H1 (cell line): ENCODE measurements at places on chromosomes 2 and 18. TPM values are rescaled to one million over a fixed set of nuclear protein-coding genes. Genes with fewer than 3 reads are reported as not detected.

The TFCP2L1 gene
- 3.2 and 3.8 TPM in 2 replicates for total RNA-seq

The PSD4 gene
- 1.2 and 1.3 TPM in 2 replicates for total RNA-seq

The MDH1B gene
- 2.1 and 2.7 TPM in 2 replicates for total RNA-seq

The SCG2 gene
- 0.77 and 1.0 TPM in 2 replicates for total RNA-seq

The HOXD12 gene
- not detected in 2 replicates for total RNA-seq

The CHST9 gene
- 24.3 and 25.3 TPM in 2 replicates for total RNA-seq

The MRPL30 gene
- 43.4 and 46.2 TPM in 2 replicates for total RNA-seq

DNA sequence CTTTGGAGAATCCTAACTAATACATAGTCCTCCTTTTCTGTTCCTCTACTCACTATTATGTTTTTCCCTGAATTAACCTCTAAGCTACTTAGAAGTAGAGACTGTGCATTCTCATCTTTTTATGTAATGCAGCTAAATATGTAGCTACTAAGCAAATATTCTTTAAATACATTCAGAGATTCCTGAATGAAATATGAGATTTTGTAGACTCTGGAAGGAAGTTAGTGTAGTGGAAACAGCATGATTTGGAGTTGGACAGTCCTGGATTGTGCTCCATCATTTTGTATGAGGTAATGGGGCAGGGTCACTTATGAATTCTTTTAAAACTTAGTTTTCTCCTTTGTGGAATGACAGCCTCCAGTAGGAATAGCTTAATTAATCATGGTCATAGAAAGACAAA lies 24.7 kb upstream of the NT5C1B start:
- no peak overlapping the region for H3K27ac ChIP-seq
- H3K36me3 ChIP-seq = no peaks in the 10 kb centered on the region
- DNase-seq = no peak
- no peaks in the 10 kb centered on the region for H3K27me3 ChIP-seq
- no peaks in the 10 kb centered on the region for H3K4me1 ChIP-seq

GRCh38 chr2:1705557-1706076 lies 38.7 kb downstream of the PXDN start:
- no peak for DNase-seq
- no peaks in the 10 kb centered on the region for H3K27me3 ChIP-seq
- no peaks in the 10 kb centered on the region for H3K36me3 ChIP-seq
- no peak overlapping the region for H3K27ac ChIP-seq

GRCh38 chr2:98496750-98497493 lies 52.3 kb downstream of the INPP4A start:
- H3K27ac ChIP-seq = no peak overlapping the region
- H3K27me3 ChIP-seq = no peaks in the 10 kb centered on the region
- no peaks in the 10 kb centered on the region; the same call in 1 of the 2 replicates for H3K4me1 ChIP-seq
- H3K36me3 ChIP-seq = no peaks in the 10 kb centered on the region

- no peak for DNase-seq
- no peak overlapping the region for H3K27ac ChIP-seq
- no peaks in the 10 kb centered on the region for H3K4me1 ChIP-seq
- H3K36me3 ChIP-seq = no peaks in the 10 kb centered on the region
Measured at GRCh38 chr2:7809640-7810039, 872.2 kb upstream of the ID2 start.

GRCh38 chr2:122955776-122956175 lies 1069.3 kb upstream of the CNTNAP5 start:
- H3K36me3 ChIP-seq = no peaks in the 10 kb centered on the region
- no peak for DNase-seq
- H3K27ac ChIP-seq = no peak overlapping the region
- no peaks in the 10 kb centered on the region for H3K27me3 ChIP-seq
- no peaks in the 10 kb centered on the region for H3K4me1 ChIP-seq

- no peaks in the 10 kb centered on the region for H3K27me3 ChIP-seq
- no peaks in the 10 kb centered on the region for H3K4me1 ChIP-seq
- DNase-seq = no peak
- H3K4me3 ChIP-seq = no peak overlapping the region
Measured at GRCh38 chr2:209496586-209496982, 72.7 kb downstream of the MAP2 start.

- H3K27me3 ChIP-seq = no peaks in the 10 kb centered on the region
- no peak overlapping the region for H3K27ac ChIP-seq
- no peak for DNase-seq
- H3K4me1 ChIP-seq = no peaks in the 10 kb centered on the region
- no peaks in the 10 kb centered on the region for H3K36me3 ChIP-seq
- H3K4me3 ChIP-seq = no peak overlapping the region
Measured at GRCh38 chr18:12401881-12402280, 5.8 kb upstream of the PRELID3A start.
